ENCODE measurements at places on chromosomes 16 and 17.

DNA sequence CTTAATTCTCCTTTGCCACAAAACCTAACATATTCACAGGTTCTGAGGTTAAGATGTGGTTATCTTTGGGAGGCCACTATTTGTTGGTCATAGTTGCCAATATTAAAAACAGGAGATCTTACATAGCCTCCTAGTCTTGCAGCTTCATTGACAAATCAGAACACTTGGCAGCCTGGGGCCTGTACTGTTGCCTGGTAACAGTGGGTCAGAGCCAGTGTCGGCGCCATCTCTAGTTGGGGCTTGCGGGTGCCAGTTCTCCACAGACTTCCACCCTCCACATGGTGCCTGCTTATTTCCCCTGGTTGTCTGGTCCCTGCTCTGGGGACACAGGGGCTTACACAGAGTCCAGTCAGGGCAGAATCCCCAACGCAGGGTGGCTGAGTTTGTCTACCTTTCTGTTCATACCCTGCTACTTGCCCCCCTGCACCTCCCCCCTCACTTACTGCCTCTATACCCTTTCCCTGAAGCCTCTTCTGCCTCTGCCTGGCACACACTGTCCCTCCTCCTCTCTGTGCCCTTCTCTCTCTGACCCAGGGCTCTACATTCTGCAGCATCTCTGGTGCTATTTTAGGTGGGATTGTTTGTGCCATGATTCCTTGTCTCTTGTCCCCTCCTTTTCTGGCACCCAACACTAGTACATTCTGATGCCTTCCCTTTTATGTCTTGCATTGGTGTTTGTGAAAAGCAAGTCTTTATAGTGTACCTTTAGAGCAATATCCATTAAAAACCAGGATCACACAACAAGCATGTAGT lies 13.4 kb downstream of the EPN2 start:
- no peak for DNase-seq

GRCh38 chr16:85025781-85026653 lies 1.6 kb upstream of the KIAA0513 start:
- no peak for DNase-seq

GRCh38 chr17:77373299-77374169 lies 232.8 kb downstream of the SEC14L1 start:
- DNase-seq, result no peak

DNA sequence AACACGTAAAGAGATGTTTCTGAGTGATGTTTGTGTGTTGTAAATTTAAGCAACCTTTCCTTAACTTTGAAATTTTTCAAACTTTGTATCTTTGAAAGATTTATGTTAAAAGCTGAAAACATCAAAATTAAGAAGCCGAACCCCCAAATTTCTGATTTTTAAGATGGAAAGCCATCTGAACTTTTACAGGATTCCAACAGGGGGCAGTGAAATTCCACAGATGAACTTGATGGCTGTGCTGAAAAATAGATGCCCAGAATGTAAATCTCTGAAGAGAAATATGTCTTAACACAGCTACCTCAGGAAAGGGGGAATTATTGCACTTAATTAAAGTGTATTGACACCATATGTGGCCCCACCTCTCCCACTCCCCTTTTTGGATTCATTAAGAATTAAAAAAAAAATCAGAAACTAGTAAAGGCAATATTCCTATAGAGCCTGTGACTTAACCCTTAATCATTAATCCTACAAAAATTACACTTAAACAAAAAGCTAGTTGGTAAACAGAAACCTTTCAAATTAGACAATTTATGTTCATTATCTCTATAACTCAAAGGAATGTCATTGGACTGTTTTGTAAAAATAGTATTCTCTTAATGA lies 597.9 kb downstream of the KCNJ2 start:
- peak; percentile 5 for DNase-seq

- DNase-seq, result peak; percentile 89
Observed at GRCh38 chr16:56193951-56194726, 2.9 kb downstream of the GNAO1 start.

DNA sequence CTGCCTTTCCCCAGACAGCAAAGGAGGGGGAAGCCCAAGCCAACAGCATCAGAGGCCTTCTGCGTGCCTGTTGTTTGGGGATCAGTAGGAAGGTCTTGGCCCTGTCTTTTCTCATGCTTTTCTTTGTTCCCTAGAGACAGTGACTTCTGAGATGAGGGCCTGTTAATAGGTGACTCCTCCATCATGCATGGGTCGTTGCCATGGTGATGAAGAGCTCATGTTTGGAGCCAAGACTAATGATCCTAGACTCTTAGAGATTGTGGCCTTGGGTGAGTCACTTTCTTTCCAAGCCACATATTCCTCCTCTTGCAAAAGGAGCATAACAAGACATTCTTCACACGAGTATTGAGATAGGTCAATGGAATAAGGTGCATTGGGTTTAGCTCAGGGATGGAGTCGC lies 201.1 kb upstream of the ASIC2 start:
- no peak for DNase-seq

GRCh38 chr16:11306997-11307638 lies 26.0 kb upstream of the PRM1 start:
- DNase-seq, result no peak

GRCh38 chr17:64531955-64532371 lies 25.2 kb downstream of the CEP95 start:
- DNase-seq, result no peak

DNA sequence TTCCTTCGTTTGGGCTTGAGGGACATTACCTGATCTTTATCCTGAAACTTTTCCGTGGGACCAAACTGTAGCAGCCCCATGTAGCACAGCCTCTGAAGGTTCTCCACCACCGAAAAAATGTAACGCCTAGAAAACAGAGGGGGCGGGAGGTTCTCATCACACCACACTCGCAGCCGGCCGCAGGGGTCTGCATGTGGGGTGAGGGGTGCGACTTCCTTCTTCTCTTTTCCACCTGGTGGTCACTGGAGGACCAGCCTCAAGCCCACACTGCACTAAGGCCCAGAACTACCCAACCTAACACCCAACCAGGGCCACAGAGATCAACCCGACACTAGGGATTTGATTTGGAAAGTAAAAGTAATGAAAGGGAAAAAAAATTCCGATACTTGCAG lies 57.1 kb downstream of the GTF3C1 start:
- no peak for DNase-seq

DNA sequence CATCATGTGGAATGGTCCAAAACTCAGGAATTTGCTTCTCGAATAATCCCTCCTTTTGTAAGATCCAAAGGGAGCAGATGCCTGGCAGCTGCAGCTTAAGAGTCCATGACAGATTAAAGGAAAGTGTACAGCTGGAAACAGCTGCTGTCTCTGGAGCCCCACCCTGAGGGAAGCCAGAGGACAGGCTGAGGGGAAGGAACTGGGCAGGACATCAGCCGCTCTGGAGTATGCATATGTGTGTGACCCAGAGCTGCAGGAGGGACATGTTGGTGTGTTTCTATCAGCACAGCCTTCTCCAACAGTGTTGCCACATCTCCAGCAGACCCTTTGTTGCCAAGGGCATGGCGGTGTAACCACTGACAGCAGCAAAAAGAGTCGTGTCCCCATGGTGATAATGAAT lies 46.2 kb downstream of the CYB561 start:
- no peak for DNase-seq

DNA sequence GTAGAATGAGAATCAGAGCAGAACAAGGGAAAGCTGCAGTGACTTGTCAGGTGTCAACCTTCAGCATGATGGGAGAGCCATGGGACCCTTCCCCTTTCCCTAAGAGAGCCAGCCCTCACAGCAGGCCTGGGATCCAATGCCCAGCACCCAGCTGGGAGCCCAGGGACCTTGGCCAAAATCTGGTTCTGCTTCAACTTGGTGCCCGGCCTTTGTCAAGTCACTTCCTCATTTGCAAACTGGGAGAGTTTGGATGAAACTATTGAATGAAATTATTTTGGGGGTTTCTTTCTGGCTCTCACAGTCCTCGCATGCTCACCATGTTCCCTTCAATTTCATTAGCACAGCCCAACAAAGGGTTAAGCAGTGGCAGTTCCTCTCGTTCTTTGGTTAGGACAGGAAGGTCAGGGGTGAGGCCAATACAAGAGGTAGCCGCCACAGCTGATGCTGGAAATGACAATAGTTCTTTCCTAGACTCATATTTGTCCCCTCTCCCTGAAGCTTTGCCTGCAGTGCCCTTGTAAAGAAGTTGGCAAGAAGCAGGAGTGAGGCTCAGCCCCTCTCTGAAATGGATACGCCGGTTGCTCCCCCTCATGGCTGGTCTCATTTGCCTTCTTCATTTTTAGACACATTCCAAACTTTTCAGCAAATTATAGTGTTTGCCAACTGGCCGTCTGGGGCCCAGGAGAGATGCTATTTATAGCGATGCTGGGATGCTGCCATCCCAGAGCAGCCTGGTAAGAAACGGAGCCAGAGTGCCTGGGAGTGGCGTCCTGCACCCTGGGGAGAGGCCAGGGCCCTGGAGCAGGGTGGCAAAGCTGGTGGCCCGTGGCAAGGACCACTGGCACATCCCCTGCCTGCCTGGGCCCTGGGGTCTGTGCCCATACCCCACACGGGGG lies 34.5 kb upstream of the MEOX1 start:
- DNase-seq, result no peak

GRCh38 chr17:39626171-39627046 lies at the start of gene PPP1R1B:
Gene PPP1R1B (plus strand): TSS chr17:39626952. CDS start chr17:39627393, 441 bp downstream.
- no peak for DNase-seq

- no peak for DNase-seq
Observed at GRCh38 chr16:87267566-87267965, 49.6 kb downstream of the C16orf95 start.

DNA sequence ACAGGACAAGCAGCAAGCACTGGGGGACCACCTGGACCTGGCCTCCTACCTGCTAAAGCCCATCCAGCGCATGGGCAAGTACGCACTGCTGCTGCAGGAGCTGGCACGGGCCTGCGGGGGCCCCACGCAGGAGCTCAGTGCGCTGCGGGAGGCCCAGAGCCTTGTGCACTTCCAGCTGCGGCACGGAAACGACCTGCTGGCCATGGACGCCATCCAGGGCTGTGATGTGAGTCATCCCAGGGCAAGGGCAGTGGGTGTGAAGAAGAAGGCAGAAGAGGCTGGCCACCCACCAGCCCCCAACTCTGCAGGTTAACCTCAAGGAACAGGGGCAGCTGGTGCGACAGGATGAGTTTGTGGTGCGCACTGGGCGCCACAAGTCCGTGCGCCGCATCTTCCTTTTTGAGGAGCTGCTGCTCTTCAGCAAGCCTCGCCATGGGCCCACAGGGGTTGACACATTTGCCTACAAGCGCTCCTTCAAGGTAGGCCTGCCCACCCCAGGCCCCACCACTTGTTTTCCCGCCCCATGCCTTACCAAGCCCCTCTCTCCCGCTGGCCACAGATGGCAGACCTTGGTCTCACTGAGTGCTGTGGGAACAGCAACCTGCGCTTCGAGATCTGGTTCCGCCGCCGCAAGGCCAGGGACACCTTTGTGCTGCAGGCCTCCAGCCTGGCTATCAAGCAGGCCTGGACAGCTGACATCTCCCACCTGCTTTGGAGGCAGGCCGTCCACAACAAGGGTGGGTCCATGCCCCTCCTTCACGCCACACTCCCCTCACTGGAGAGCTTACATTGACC lies 7.3 kb downstream of the PLEKHG4 start:
- no peak for DNase-seq

GRCh38 chr16:86287664-86288201 lies 222.6 kb upstream of the FOXF1 start:
- DNase-seq, result no peak

- no peak for DNase-seq
Observed at GRCh38 chr16:73033271-73033998, 14.5 kb downstream of the ZFHX3 start.

DNA sequence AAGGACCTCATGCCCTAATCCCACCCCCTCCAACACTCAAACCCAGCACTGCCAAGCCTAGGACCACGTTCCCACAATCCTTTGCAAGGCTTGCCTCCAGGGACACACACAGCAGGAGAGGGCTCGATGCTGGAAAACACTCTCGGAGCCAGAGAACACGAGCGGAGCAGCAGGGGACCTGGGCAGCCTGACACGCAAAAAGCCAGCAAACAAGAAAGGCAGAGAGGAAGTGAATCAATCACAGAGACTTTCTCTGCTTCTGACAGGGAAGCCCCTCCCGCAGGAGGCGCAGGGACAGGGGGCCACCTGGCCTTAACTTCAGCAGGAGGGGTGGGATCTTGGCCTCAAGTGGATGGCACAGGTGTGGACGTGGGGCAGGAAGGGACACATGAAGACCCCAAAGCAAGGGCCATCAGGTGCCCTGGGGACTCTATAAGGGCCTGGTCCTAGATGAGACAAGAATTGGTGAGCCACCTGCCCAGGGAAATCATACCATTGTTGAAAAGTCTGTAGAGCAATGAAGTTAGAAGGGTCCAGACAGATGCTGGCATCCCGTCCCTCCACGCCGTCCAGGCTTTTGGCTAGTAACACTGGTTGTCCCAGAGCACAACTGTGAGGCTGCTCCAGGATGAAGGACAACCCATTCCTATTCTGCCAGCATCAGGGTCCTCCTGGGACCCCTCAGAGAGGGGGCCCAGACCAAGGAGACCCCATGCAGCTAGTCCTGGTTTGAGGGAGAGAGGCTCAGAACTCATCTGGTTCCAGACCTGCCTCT lies 2.2 kb downstream of the SDK2 start:
- no peak for DNase-seq

- no peak for DNase-seq
Observed at GRCh38 chr16:12474806-12475410, 328.8 kb downstream of the CPPED1 start.

GRCh38 chr17:3951420-3951819 lies 12.8 kb downstream of the ATP2A3 start:
- no peak for DNase-seq

GRCh38 chr17:64247836-64248235 lies 15.2 kb downstream of the TEX2 start:
- DNase-seq, result no peak

DNA sequence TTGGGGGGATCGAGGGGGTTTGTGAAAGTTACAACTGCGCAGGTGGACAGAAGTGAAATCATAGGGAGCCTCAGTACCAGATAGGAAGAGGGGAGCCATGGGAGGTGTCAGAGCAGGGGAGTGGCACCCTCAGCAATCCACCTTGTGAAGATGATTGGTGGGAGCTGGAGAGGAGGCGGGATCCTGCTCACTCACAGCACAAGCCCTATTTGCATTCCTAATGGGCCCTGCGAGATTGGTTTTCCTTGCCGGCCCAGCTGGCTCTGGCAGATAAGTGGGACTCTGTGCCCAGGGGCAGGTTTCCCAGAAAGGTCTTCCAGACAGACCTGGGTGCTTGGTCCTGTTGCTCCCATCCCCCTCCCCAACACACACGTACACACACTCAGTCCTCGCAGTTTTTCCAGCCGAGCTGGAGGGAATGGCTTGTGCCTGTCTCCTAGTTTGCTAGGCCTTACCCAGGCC lies 9.4 kb downstream of the WNT3 start:
- DNase-seq, result no peak

Data from iPS DF 6.9 (cell line).